Immature natural killer cell (primary cell): ENCODE measurements at places on chromosomes 16 and 17. TPM values are rescaled to one million over a fixed set of nuclear protein-coding genes. Genes with fewer than 3 reads are reported as not detected.

- no peak overlapping the region for H3K4me3 ChIP-seq
- no peak overlapping the region for H3K27ac ChIP-seq
- peaks cover 18% of the 10 kb centered on the region for H3K27me3 ChIP-seq
- H3K4me1 ChIP-seq = no peaks in the 10 kb centered on the region
Observed at GRCh38 chr17:40896916-40897455, 11.9 kb upstream of the KRT20 start.

GRCh38 chr17:50062293-50063243, 6.7 kb downstream of the ITGA3 start:
- H3K4me1 ChIP-seq = peaks cover 3% of the 10 kb centered on the region
- no peak for DNase-seq
- H3K4me3 ChIP-seq = no peak overlapping the region
- no peak overlapping the region for H3K27ac ChIP-seq
- peaks cover 2% of the 10 kb centered on the region for H3K27me3 ChIP-seq

GRCh38 chr16:1439058-1439698, 5.2 kb downstream of the CCDC154 start:
- no peaks in the 10 kb centered on the region for H3K4me1 ChIP-seq
- H3K4me3 ChIP-seq = no peak overlapping the region
- peaks cover 2% of the 10 kb centered on the region for H3K27me3 ChIP-seq
- no peak for DNase-seq
- H3K27ac ChIP-seq = no peak overlapping the region
- H3K36me3 ChIP-seq = no peaks in the 10 kb centered on the region

DNA sequence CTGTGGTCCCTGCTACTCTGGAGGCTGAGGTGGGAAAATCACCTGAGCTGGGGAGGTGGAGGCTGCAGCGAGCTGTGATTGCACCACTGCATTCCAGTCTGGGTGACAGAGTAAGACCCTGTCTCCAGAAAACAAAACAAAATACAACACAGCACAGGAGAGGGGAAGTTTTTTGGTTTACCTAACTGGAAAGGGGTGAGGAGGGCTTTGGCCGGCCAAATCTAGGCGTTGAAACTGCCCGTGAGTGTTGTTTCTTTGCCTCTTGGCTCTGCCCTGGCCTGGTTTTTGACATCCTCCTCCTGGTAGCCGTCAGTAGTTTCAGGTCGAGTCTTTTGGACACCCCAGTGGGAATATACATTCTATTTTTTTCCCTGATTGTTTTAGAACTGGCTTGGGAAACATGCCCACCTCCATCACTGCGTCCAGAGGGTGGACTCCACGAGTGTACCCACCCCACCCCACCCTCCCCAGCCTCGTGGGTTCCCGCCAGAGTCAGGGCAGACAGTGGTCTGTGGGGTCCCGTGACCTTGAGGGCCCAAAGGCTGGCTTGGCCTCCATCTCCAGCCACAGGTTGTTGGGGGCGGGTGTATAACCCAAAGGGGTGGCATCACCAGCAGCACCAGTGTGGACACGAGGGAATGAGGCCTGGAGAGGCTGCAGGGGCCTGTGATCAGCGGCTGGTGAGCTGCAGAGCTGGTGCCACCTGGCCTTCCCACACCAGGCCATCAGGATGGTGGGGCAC, 42.7 kb downstream of the NT5M start:
- H3K36me3 ChIP-seq = peaks cover 3% of the 10 kb centered on the region
- H3K27ac ChIP-seq = no peak overlapping the region
- H3K4me1 ChIP-seq = no peaks in the 10 kb centered on the region
- no peak overlapping the region for H3K4me3 ChIP-seq

DNA sequence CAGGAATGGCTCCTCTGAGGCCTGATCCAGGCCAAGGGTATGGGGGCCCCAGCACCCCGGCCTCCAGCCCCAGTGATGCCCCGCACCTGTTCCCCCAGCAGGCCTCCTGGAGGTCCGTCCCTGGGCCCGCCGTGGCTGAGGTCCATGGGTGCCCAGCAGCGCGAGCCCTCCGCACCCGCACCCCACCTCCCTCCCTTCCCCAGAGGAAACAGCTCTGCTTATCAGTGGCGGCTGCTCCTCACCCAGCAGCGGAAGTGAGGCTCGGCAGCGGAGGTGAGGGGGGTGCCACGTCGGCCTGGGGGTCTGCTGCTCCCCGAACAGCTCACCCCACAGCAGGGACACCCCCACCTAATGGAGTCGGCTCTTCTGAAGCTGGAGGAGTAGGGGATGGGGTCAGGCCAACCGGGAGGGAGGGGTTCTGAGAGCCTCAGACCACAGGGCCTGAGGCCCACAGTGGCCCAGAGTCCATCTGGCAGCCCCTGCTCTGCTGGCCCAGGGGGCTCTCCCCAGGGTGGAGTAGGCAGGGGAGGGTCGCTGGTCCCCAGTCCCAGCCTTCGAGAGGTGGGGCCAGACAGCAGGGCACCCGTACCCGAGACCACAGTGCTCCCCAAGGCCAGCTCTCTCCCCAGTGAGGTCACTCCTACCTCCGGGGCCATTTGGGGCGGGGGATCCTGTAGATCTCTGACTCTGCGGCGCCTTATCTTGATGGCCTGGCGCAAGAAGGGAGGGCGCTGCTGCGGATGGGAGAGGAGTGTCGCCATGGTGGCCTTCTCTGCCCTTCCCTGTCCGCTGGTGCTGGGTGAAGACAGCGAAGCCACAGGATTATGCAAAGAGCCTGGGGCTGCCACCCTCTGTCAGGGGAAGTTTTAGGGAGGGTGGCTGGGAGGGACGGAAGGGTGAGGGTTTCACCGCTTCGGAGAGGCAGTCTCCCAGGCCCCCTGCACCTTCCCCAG, at the start of gene UNC13D:
UNC13D (minus strand) TSS at position 828 of the 953 bp plus-strand sequence; CDS start at position 761, 67 bp downstream.
- DNase-seq = peak; percentile 72
- peaks cover 6% of the 10 kb centered on the region for H3K36me3 ChIP-seq
- H3K4me3 ChIP-seq = peak within 1 kb of the TSS; percentile 92
- peaks cover 29% of the 10 kb centered on the region for H3K4me1 ChIP-seq
- peak within 1 kb of the TSS; percentile 98 for H3K27ac ChIP-seq

DNA sequence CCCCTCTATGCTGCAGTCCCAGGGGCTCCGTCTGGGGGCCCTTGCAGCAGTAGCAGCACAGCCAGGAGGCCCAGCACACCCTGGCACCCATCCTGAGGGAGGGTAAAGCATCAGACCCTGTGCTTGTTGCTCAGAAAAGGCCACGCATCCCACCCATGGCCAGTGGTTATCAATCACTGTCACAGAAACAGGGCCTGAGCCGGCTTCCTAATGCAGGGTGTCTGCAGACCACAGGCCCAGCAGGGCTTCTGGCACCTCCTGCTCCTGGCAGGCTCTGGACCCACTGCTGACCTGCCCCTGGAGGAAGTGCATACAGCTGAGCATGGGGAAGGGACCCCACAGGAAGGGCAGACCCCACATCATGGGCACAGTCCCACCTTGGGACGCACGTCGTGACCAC, 26.9 kb upstream of the CDH15 start:
- DNase-seq = no peak
- peaks cover 13% of the 10 kb centered on the region for H3K36me3 ChIP-seq
- H3K4me1 ChIP-seq = no peaks in the 10 kb centered on the region
- H3K27me3 ChIP-seq = no peaks in the 10 kb centered on the region

GRCh38 chr16:12255473-12255872, 278.9 kb downstream of the SNX29 start:
- H3K4me1 ChIP-seq = no peaks in the 10 kb centered on the region
- no peaks in the 10 kb centered on the region for H3K36me3 ChIP-seq
- no peak for DNase-seq
- no peak overlapping the region for H3K4me3 ChIP-seq
- H3K27me3 ChIP-seq = no peaks in the 10 kb centered on the region

The ASPA gene
- not detected for polyA plus RNA-seq

The NEUROD2 gene
- not detected for polyA plus RNA-seq

The KRT33B gene
- not detected for polyA plus RNA-seq
